ENCODE measurements at places on chromosomes 16 and 17.

DNA sequence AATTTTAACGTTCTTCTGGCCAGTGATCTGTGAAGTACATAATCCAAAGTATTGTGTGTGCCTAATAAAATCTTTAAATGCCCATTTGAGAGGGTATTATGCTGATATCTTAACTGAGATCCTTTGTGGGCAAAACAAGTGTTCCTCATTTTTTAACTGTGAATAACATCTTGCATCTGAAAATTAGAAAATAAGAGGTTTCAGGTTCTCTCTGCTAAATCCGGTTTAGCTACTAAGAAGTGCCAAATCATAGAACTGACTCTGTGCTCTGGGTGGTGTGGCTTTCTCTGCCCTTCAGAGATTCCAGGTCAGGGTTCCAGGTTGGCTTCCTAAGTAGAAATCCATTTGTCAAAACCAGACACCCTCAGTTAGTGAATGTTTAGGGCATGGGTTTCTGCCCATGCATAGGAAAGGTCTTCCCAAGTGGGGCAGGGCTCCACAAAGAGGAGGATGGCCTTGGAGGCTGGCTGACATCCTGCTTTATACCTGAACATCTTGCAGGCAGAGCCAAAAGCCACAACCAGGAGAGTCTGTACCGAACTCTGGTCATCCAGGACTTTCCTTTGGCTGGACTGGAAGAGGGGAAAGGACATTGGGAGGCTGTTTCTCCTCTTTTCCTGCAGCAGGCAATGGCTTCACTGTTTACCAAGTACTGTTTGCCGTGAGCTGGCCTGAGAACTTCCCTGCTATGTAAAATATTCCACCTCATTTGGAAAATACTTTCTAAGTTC is 8.5 kb downstream of the ALDH3A2 start:
- DNase-seq = no peak

- DNase-seq = no peak
Measured at GRCh38 chr17:8063761-8064534, 23.6 kb downstream of the ALOX12B start.

DNA sequence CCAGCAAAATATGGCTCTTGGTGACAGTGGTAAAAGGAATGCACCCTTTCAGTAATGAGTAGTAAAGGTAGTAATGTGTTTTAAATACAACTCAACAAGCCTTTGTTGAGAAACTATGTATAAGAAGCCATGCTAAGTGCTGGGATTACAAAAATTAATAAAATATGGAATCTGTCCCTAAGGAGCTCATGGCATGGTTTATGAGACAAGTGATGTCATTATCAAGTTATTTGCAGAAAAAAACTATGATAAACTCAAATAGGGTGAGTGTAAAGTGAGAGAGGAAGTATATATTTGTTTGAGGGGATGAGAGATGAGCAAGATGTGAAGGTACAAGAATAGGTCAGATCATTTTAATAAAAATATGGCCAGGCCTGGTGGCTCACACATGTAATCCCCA is 76.9 kb downstream of the NF1 start:
- DNase-seq = no peak

- DNase-seq = no peak
Measured at GRCh38 chr16:30760577-30761426, 1.1 kb downstream of the CFAP119 start.

- DNase-seq = no peak
Measured at GRCh38 chr17:27848931-27849330, 44.2 kb downstream of the LYRM9 start.

GRCh38 chr17:9936095-9936494 is 31.0 kb upstream of the RCVRN start:
- DNase-seq = no peak

GRCh38 chr17:27616414-27616813 is 14.6 kb upstream of the LGALS9 start:
- DNase-seq = no peak

DNA sequence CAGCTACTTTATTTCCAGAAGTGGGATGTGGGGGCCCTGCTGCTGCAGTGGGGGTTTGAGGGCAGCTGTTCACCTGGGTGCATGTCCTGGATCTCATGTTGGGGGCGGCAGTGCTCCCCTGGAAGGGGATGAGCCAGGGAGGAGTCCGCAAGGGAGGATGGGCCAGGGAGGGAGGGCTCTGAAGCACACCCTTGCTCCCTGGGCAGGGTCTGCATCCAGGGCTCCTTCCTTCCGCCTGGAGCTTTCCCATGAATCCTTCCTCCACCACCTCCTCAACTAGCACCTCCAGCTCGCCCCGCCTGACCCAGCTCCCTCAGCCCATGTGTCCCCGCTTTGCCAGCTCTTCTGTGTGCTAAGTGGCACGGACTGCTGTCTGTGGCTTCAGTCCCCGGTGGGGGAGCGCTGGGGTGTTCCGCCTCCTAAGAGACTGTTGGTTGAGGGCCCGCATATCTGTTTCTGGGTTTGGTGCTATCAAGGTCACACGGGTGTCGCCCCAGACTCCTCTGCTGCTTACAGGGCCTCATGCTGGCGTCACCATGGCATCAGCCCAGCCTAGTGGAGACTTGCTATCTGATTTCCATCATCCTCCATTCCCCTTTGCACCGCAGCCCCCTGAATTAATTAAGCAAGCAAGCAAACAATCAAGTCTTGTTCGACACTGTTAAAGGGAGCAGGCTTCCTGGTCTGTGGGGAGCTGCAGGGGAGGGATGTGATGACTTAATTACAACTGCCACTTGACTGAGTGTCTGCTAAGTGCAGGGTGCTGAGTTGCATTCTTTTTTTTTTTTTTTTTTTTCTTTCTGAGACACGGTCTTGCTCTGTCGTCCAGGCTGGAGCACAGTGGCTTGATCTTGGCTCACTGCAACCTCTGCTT is 71.8 kb downstream of the PRKCA start:
- DNase-seq = peak; percentile 38

GRCh38 chr16:27790546-27791403 is 240.8 kb downstream of the KATNIP start:
- DNase-seq = no peak

DNA sequence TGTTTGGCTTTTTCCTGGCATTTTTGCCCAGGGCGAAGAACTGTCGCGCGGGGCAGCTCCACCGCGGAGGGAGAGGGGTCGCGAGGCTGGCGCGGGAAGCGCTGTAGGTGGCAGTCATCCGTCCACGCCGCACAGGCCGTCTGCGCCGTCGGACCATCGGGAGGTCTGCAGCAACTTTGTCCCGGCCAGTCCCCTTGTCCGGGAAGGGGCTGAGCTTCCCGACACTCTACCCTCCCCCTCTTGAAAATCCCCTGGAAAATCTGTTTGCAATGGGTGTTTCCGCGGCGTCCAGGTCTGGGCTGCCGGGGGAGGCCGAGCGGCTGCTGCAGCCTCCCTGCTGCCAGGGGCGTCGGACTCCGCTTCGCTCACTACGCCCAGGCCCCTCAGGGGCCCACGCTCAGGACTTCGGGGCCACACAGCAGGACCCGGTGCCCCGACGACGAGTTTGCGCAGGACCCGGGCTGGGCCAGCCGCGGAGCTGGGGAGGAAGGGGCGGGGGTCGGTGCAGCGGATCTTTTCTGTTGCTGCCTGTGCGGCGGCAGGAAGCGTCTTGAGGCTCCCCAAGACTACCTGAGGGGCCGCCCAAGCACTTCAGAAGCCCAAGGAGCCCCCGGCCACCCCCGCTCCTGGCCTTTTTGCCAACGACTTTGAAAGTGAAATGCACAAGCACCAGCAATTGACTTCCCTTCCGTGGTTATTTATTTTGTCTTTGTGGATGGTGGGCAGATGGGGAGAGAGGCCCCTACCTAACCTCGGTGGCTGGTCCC is 2.3 kb upstream of the CBX4 start:
- DNase-seq = no peak

- DNase-seq = no peak
Measured at GRCh38 chr16:47043200-47043599, 69.7 kb upstream of the DNAJA2 start.

DNA sequence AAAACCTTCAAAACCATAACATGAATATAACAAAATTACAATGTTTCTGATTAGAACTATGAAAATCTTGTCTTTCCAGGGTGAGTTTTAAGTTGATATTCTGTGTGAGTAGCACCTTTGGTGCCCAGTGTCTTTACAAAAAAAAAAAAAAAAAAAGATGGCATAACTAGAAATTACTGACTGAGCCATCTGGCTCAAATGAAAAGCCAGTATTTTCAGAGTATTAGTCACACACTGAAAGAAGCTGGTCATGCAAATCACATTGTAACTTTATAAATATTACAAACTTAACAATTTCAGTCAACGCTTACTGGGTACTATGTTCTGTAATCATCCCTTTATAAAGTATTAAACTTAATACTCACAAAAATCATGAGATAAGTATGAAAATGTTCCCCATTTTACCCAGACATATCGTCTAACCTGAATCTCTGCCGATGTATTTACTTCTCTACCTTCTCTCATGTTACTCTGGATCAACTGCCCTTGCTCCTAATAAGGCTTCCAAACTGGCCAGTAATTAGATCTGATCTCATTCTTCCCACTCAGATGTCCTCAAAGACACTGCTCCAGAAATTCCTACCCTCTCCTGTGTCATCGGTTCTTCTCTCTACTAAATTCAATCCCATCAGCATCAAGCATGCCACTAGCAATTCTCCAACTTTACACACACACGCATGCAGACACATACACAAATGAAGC is 25.4 kb downstream of the UBE2G1 start:
- no peak for DNase-seq

GRCh38 chr16:4376126-4376892 is 4.7 kb downstream of the VASN start:
- no peak for DNase-seq

DNA sequence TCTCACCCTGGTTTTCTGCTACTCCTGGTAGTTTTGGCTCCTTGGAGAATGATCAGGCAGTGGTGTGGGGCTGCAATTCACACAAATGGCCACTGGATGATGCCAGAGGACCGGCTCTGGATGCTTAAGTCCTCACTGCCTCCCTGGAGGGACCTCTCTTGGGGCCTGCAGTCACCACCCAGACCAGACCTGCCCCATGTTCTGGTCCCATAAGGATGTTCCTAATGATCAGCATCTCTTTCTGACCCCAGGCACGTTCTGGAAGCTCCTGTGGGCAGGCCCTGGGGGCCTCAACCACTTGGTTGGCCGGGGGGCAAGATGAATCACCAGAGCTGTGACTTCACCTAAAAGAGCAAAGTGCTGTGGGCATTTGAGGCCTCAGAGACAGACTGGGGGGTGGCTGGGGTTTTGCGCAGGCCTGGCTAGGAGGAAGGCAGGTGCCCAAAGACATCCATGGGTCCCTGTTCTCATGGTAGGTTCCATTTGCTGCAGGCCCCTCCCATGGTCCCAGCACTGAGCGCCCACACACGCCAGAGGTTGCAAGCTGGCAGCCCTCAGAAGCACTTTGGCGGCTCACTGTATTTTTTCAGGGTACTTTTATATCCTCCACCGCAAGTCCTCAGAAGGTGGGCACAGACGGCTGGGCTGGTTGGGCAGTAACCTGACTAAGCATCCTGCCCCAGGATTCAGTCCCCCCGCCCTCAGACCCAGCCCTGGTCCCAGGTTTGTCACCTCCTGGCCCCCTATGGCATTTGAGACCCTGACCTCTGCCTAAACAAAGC is 53.2 kb downstream of the NT5M start:
- DNase-seq = peak; percentile 33

- DNase-seq = no peak
Measured at GRCh38 chr17:20995873-20996723, 46.7 kb downstream of the USP22 start.

DNA sequence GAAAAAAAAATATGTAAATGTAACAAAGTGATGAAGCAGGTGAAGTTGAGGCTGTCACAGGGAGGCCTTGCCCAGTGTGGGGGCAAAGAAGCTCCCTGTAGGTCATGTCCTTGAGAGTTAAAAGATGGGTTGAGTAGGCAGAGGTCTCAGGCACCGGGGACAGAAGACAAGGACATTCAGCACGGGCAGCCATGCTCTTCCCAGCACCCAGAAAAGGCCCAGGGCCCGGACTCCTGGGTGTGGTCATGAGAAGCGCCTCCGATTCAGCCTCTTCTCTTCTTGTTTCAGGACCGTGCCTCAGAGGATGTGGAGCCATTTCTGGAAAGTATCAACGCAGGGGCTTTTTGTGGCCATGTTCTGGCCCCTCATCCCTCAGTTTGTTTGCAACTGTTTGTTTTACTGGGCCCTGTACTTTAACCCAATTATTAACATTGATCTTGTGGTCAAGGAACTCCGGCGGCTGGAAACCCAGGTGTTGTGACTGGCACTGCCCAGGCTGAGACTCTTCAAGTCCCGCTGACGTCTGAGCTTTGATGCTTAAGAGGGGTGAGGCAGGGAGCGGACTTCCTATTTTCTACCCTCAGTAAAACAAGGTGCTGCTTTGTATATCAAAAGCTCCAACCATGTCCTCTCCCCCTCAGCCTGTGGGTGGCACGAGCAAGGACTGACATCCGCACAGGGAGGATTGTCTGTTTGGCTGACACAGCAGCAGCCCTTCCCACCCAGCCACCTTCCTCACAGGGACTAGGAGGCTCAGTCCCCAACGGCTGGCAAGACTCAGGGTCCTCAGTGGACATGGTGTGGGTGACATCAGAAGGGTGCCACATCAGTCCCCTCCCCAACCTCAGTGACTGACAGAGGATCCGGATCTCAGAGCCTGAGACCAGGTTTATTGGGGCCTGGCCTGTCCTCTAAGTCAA is 26.5 kb downstream of the PLA2G10 start:
- DNase-seq = no peak

Data from effector memory CD4-positive, alpha-beta T cell (primary cell).